ENCODE measurements at places on chromosomes 2 and 18.

DNA sequence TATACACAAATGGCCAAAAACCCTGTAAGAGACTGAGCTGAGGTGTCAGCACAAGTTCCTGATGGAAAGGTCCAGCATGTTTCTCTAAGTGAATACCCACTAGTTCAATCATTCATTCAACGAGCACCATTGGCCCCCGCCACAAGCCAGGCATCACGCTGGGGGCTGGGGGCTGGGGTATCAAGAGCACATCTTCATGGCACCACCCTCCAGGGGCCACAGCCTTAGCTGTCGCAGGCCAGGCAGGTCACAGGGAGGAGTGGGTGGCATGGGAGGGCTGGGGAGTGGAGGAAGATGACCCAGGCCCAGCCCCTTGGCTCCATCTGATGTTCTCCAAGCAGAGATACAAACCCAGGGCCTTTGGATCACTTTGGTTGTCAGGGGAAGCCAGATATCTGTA lies 97.9 kb downstream of the ACKR3 start:
- no peak for DNase-seq

DNA sequence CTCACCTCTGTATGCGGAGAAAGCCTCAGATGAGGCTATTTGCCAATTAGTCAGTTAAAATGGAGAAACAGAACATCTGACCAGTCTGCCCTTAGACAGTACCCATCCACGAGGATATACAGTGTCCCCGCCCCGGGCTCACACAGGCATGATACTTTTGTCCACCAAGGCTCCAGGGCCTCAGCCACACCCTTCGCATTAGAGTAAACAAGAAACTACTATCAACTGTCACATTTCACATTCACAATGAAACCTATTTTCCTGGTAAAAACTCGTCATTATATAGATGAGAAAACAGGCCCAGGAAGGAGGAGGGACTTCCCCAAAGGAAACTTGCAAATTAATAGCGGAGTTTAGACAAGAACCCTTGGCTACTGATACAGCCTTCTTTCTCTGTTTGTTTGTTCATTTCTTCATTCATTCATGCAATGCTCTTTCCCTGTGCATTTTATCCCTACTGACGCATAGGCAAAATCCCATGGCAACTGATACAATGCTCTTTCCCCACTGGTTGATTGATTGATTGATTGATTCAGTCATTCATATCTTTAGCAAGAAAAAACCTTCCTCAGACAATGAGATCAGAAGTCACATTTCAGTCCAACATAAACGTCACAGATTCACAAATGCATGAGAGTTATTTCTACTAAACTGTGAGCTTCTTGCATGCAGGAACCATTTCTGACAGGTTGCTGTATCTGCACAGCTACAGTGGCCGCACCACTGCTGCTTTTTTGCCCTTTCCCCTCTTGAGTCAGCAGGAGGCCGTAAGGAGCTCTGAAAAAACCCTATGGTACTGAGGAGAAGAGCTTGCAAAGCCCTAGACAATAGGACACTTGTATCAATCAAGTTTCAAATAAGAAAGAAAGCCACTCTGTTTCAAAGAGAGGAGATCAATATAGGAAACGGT lies 777.1 kb downstream of the RNF144A start:
- DNase-seq = no peak

- DNase-seq = no peak
Measured at GRCh38 chr2:106953236-106953635, 67.3 kb upstream of the ST6GAL2 start.

DNA sequence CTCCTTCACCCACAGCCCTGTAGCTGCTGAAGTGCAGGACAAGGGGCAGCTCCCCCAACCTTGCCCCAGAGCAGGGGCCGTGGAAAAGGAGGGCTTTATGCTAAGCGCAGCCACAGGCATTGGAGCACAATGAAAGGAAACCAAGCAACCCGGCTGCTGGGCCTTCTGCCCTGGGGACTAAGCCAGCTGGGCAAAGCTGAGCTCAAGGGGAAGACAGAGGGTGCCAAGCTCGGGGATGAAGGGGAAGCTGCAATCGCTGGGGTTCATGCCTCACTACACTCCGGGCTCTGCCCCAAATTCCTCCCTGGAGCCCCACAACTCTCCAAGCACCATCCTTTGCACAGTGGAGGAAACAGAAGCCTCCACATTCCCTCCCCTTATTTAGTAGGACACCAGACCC lies 12.4 kb downstream of the SFXN5 start:
- no peak for DNase-seq

DNA sequence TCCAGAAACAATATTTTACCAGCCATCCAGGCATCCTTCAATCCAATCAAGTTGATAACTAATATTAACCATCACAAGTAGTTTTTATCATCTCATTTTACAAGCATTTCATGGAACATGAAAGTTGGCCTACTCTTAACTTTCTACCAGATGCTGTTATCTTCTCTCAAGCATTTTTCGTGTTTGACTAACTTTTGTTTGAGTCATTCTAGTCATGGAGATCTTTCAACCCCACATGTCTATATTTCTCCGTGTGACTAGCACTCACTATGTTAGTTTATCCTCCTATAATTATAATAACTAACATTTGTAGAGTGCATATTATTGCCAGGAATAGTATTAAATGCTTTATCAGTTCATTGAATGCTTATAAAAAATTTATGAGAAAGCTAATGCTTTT lies 307.0 kb upstream of the CWC22 start:
- DNase-seq = no peak
